BJ (cell line): ENCODE measurements at places on chromosomes 7 and 10. TPM values are rescaled to one million over a fixed set of nuclear protein-coding genes. Genes with fewer than 3 reads are reported as not detected.
A peak's percentile ranks its signal among the peaks of the same experiment; 100 is the strongest.

PTPRZ1 gene
- not detected in 2 replicates for polyA plus RNA-seq

FGL2 gene
- polyA plus RNA-seq, result 0.01 TPM in 1 of 2 replicates, not detected in the other

WEE2 gene
- not detected in 2 replicates for polyA plus RNA-seq

HMX2 gene
- not detected in 2 replicates for polyA plus RNA-seq

MMP21 gene
- not detected in 2 replicates for polyA plus RNA-seq

ALKBH4 gene
- 4.5 and 5.9 TPM in 2 replicates for polyA plus RNA-seq

DNA sequence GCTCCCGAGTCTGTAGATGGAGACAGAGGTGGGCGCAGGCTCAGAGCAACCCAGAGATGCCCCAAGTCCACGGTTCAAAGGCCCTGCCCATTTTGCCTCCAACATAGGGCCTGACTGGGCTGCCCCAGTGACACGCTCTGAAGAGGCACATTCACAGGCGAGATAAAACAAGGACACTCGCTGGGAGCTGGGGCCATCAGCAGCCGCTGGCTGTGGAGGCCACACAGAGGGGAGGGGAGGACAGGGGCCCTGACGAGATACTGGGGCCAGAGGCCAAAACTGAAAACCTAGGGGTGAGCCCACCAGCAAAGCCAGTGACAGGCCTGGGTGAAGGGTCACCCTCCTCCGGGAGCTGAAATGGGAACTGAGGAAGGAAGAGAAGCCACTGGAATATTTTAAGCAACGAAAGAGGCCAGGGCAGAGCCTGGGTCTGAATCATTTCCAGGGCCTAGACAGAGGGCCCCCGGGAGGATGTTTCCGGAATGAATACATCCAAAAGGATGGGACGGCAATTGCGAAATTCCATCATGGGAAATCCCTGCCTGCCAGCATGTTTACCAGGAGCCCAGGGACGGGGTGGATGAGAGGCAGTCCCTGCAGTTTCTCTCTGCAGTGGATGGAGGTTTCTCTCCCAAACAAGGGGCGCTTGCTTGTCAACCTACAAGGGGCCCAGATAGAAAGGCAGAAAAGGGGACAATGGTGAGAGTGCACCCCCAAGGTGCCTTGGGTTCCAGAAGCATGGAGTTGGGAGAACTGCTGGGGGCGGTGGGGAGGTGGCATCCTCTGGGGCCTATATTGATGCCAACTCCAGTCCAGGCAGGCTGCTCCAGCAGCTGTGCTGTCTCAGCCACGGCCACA lies 29.0 kb upstream of the HSPA12A start:
- peak; percentile 47 for DNase-seq

- DNase-seq, result no peak
Observed at GRCh38 chr7:20035279-20035875, 181.8 kb downstream of the MACC1 start.

- no peak for DNase-seq
Observed at GRCh38 chr7:99449326-99449725, 10.6 kb downstream of the CPSF4 start.

DNA sequence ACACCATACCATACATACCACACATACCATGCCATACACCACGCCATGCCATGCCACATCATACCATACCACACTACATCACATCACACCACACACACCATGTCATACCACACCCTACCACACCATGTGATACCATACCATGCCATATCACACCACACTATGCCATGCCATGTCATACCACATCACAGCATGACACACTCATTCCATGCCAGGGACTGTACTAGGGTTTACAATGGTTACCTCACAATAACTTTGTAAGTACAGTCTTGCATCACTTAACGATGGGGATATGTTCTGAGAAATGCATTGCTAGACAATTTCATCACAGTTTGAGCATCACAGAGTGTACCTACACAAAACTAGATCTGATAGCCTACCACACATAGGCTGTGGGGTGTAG lies 14.5 kb downstream of the PYROXD2 start:
- DNase-seq, result no peak

- DNase-seq, result no peak
Observed at GRCh38 chr7:69605070-69605469, 6.8 kb downstream of the AUTS2 start.

DNA sequence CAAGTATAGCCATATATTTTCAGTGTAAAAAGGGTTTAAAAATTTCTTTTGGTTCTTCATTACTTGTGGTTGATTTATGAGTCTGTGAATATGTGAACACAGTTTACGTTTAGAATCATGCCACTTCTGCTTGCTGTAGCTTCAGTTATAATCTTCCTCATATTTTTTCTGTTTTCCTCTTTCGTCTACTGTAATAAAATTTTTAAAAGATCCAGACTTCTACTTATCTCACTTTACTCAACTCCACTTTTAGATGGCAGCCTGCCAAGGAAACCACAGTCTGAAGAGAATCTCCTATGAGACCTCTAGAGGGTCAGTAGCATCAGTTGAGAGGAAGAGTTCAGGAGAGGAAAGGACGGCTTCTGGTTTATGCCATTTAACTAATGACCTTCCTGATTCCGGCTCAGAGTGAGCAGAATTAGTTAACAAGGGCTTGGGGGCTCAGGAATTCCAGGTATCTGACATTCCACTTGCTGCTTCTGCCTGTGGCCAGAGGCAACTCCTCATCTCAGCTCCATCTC lies 21.4 kb downstream of the CREB5 start:
- no peak for DNase-seq

GRCh38 chr7:138773817-138774216 lies 24.0 kb upstream of the TMEM213 start:
- DNase-seq, result no peak

DNA sequence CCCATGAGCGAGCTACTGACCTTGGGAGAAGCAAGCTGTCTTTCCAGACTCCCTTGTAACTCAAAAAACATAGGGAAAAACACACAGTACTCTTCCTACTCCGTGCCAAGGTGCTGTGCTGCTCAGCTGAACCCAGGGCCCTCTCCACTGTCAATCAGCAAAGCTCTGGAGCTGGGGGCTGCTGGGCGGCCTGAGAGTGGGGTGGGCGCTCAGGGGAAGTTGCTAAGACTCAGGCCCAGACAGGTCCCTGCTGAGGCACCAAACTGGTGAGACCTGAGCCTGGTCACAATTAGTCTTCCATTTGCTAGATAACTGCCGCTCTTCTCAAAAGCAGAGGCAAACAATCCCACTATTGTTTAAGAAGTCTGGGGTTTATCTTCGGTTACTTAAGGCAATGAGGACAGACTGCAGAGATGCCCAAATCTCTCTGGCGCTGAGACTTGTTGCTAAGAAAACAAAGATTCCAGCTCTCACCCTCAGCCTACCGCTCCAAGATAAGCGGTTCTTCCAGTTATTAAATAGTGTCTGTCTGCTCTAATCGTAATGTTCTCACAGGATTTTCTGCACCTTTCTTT lies 22.0 kb downstream of the STEAP1B start:
- no peak for DNase-seq

GRCh38 chr7:106626376-106627164 lies 34.4 kb downstream of the CCDC71L start:
- no peak for DNase-seq

- no peak for DNase-seq
Observed at GRCh38 chr10:52313256-52313932, 687 bp upstream of the DKK1 start.

DNA sequence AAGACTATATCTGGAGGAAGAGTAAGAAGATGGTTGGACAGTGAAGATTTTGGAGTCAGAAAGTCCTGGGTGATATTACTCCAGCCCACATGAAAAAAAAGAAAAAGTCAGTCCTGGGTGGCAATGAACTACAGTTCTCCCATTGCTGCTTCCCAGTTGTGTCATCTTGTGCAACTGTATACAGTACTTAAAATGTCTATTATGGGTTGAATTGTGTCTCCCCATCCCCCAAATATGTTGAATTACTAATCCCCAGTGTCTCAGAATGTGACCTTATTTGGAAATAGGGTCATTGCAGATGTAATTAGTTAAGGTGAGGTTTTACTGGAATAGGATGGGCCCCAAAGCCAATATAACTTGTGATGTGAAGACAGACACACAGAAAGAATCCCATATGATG lies 15.6 kb downstream of the SEC23IP start:
- no peak for DNase-seq

DNA sequence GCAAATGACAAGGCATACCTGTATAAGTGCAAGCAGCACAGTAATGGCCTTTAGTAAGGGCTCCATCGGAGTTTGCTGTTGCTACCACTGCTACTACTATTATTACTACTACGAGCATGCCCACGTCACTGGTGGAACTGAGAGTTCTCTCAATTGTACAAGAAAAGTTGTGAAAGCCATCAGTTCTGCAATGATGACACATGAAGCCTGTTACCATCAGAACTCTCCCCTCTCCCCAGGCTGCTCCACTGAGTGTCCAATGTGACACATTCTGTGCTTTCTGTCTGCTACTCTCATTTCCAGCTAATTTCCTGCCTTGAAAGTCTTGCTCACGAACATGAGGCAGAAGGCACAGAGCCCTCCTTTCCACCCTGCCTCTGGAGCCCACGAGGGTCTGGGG lies 263.2 kb upstream of the MGMT start:
- no peak for DNase-seq

- DNase-seq, result no peak
Observed at GRCh38 chr7:145868935-145869334, 247.7 kb upstream of the CNTNAP2 start.

DNA sequence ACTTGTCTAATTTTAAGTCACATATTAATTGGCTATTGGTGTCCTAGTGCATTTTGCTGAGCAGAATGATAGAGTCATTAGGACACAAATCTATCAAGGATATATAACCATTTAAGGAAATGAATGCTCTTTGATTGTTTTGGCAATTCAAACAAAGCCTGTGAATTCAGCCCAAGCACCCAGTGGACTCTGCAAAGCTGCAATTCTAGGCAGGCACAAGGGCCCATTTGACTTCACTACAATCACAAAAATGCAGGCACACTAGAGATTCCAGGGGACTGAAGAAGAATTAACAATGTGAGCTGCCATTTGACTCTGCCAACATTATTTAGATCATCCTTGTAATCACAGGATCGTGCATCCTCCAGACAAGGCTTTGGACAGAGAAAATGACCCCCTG lies 544.2 kb upstream of the PHF14 start:
- DNase-seq, result no peak

- no peak for DNase-seq
Observed at GRCh38 chr10:102633287-102633686, 11.0 kb upstream of the TRIM8 start.

DNA sequence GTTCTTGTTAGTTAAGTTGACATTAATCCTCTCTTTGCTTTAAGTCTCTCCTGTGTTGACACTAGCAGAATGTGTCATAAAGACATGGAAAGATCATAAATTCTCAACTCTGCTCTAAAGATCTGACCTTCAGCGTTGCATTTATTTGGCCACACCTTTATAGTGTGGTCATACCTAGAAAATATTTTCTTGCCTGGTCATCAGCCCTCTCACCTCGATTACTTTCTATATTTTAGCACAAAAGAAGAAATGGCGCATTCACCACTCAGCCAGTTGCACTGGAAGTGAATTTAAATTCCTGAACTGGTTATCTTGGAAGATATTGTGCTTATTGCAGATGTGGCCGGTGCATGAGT lies 96.7 kb upstream of the PDCD4 start:
- no peak for DNase-seq

DNA sequence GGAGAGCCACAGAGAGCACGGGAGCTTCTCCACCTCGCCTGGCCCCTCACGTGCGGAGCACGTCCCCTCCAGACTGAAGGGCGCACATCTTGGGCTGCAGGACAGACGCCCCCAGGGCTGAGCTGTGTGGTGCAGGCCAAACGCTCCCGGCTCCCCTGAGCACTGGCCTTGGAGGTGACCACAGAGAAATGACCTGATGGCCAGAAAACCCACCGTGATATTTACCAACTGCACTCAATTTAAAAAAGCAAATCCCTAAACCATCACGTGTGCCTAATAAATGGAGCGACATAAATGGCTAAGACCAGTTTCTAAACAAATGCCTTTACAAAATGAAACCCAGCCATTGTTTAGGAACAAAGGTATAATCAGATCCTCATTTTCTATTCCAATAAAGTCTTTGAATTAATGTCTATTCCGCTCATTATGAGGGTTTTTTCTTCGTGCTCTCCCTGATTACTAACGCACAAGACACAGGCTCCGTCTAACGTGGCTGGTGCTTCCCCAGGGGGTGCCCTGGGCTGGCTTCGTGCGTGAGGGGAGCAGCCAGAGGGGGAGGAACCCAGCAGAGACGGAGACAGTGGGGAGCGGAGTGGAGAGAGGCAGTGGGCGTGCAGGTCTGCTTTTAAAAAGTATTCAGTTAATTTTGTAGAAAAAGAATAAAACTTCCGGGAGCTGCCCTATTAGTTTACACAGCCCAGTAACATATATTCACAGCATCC lies 190.3 kb downstream of the DNAJB6 start:
- no peak for DNase-seq

DNA sequence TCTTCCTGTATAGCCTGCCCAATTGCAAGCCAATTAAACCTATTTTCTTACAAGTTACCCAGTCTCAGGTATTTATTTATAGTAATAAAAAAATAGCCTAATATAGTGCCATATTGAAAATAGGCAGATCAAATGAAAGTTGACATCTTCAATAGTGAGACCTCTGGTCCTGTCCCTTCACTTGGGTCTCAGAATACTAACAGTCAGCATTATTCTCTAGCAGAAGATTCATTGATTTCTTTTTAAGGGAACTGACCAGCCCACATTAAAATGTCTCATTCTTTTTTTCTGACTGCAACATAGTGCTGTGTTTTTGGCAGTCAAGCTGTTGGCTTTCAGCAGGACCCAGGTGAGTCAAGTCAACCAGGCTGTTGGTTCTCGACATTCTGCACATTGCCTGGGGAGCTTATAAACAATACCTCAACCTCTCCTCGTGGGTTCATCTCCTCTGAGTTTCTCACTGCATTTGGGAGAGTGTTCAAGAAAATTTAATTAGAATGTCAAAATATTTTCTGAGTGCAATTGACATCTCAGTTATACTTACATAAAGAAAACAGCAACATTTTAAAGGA lies 109.8 kb downstream of the MKX start:
- DNase-seq, result no peak

GRCh38 chr7:146375170-146375569 lies 258.6 kb downstream of the CNTNAP2 start:
- DNase-seq, result no peak

GRCh38 chr7:4236389-4236788 lies 445.7 kb upstream of the FOXK1 start:
- DNase-seq, result no peak

DNA sequence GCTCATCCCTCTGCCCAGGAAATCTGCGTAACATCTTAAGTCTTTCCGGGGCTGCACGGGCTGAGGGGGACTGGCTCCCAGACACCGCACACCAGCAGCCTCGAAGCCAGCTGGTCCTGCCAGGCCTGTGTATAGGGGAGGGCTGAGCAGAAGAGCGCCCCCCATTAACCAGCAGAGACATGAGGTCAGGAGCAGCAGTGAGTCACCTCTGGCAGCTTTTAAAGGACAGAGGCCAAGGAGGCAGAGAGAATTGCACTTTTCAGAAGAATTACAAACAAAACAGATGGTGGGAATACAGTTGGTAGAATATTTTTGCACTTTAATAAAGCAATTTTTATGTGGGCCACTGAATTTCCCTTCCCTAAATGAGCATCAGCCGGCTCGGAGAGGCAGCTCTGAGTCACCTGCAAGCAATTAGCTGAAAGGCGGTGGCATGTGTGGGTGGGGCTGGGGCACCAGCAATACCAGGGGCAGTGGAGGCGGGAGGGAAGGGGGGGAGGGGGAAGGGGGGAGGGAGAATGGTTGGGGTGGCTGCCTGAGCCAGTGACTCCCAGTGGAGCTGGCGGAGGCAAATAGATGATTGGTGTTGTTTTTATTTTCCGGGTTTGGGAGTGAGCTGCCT lies 39.1 kb downstream of the GOLGA7B start:
- DNase-seq, result no peak
